Glutamatergic neuron (in vitro differentiated cells): ENCODE measurements at places on chromosomes 7 and 10. TPM values are rescaled to one million over a fixed set of nuclear protein-coding genes. Genes with fewer than 3 reads are reported as not detected.

RTKN2 gene
- 3.2 TPM for total RNA-seq

DNA sequence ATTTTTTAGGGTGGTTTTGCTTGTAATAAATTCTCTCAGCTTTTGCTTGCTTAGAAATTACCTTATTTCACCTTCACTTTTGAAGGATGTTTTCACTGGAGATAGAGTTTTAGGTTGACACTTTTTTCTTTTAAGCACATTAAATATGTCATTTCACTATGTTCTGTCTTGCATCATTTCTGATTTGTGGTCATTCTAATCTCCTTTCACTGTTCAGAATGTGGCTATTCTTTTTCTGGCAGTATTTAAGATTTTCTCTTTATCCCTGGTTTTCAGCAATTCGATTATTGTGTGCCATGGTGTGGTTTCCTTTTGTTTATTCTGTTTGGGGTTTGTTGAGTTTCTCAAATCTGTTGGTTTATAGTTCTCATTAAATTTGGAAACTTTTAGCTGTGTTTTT lies 1065.6 kb downstream of the KCNMA1 start:
- DNase-seq: no peak
- H3K36me3 ChIP-seq: no peaks in the 10 kb centered on the region
- H3K27ac ChIP-seq: no peak overlapping the region
- H3K4me1 ChIP-seq: no peaks in the 10 kb centered on the region
- no peaks in the 10 kb centered on the region for H3K27me3 ChIP-seq

DNA sequence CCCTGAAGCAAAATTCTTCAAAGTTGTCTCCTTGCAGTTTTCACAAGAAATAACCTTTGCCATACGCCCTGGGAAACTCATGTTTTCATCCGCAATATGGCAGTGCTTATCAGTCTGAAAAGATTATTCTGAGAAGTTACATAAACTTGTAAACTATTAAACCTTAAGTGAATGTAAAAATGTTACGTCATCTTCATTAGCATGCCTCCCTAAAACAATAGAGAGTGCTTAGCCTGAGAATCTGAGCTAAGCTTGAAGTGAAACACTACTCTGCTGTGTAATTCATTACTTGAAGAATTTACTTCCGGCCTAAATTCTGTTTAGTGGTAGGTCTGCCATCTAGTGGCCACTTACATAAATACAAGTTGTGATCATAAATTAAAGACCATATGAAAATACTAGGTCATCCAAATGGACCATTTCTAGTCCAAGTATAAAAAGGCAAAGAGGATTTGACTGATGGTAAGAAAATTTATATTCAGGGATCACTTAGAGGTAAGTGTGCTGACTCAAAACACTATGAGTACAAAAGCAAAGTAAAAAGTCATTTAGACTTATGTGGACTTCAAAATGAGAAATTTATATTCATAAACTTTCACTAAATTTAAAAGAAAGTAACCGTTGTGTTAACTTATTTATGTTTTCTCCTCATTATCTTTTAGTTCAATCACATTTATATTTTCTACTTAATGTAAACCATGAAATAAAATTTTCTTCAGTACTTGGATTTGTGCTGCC lies 745.1 kb upstream of the LRRTM3 start:
- no peaks in the 10 kb centered on the region for H3K36me3 ChIP-seq
- no peaks in the 10 kb centered on the region for H3K27me3 ChIP-seq
- no peak overlapping the region for H3K4me3 ChIP-seq
- DNase-seq: no peak

DNA sequence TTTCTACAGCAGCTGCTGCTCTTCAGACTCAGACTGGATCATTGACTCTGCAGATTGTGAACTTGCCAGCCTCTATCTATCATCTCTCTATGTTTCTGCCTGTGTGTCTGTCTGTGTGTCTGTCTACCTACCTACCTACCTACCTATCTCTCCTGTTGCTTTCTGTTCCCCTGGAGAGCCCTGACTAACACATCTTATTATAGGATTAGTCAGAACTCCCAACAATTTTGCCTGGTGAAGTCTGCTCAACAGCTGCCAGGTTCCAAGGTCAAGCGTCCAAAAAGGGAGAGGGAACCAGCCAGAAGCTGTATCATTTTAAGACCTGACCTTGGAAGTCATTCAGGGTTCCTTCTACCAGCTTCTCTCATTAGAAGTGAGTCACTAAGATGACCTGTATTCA lies 579.0 kb upstream of the DPP6 start:
- H3K4me3 ChIP-seq: no peak overlapping the region
- H3K27ac ChIP-seq: no peak overlapping the region
- no peak for DNase-seq
- peaks cover 6% of the 10 kb centered on the region for H3K27me3 ChIP-seq
- H3K36me3 ChIP-seq: peaks cover 8% of the 10 kb centered on the region
- H3K4me1 ChIP-seq: no peaks in the 10 kb centered on the region

DNA sequence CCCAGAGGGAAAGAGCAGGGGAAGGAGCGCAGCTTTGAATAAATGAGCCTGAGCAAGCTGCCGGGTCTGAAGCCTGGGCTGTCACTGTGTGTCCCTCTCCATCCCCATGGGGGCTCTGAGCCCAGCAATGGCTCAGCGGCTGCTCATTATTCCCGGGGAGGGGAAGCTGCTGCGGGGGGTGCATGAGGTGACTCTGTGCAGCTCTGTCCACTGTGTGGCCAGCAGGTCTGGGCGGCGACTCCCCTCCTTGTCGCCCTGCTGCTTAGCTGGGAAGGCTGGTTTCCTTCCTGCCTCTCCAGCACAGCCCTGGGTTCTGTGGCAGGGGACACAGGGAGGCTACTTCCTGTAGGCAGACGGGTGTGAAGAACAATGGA lies 234.2 kb downstream of the PRPF18 start:
- peaks cover 8% of the 10 kb centered on the region for H3K36me3 ChIP-seq
- H3K4me3 ChIP-seq: peak overlapping the region; percentile 63
- peaks cover 13% of the 10 kb centered on the region for H3K27me3 ChIP-seq
- H3K27ac ChIP-seq: peak overlapping the region; percentile 88
- peak; percentile 77 for DNase-seq

GRCh38 chr7:110894111-110894510 lies 196.8 kb upstream of the LRRN3 start:
- no peak overlapping the region for H3K4me3 ChIP-seq
- no peak overlapping the region for H3K27ac ChIP-seq
- no peaks in the 10 kb centered on the region for H3K36me3 ChIP-seq
- peaks cover 1% of the 10 kb centered on the region for H3K27me3 ChIP-seq
- DNase-seq: no peak
- no peaks in the 10 kb centered on the region for H3K4me1 ChIP-seq

DNA sequence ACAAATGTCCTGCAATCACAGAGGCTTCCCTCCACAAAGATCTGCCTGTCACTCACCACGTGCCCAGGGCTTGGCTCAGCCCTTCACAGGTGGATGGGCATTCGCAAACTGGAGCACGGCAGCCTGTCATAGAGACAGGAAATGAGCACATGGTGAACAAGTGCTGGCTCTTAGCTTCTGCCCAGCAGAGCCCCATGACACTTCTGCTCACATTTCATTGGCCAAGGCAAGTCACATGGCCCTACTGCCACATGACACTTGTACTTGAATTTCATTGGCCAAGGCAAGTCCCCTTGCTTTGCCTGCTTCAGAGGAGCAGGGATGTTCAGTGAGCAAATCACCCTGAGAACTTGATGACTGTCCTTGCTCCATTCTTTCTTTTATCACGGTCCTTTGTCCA lies 110.8 kb upstream of the PPP2R2D start:
- H3K27me3 ChIP-seq: peaks cover 4% of the 10 kb centered on the region
- DNase-seq: no peak
- H3K4me3 ChIP-seq: no peak overlapping the region
- no peak overlapping the region for H3K27ac ChIP-seq

- no peaks in the 10 kb centered on the region for H3K27me3 ChIP-seq
- no peak overlapping the region for H3K4me3 ChIP-seq
- peaks cover 3% of the 10 kb centered on the region for H3K4me1 ChIP-seq
- no peaks in the 10 kb centered on the region for H3K36me3 ChIP-seq
- H3K27ac ChIP-seq: no peak overlapping the region
Measured at GRCh38 chr7:13072014-13072413, 384.6 kb downstream of the ARL4A start.

DNA sequence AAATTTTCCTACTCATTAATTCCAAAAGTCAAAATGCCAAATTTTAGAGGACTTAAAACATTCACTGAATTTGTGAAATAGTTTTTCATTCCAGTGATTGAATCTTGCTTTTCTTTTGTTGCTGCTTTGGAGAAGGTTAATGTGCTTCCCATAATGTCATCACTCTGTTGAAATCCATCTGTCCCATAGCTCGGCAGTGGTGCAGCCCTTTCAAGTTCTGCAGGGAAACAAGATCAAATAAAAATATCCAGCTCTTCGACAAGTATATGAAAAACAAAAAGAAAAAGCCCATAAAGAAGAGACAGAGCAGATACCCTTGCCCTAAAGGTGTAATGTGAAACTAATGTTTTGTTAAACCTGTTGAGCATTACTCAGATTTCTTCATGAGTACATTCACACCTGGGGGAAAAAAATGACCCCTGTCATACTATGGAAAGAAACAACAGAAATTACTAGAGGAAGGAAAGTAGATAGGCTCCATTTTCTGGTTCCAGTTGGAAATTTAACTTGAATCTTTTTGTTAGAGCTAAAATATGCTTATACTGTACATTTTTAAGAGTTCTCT lies 35.1 kb downstream of the AGR3 start:
- DNase-seq: no peak
- H3K27me3 ChIP-seq: peaks cover 2% of the 10 kb centered on the region
- H3K27ac ChIP-seq: no peak overlapping the region
- no peaks in the 10 kb centered on the region for H3K36me3 ChIP-seq
- no peaks in the 10 kb centered on the region for H3K4me1 ChIP-seq
- H3K4me3 ChIP-seq: no peak overlapping the region

- H3K36me3 ChIP-seq: no peaks in the 10 kb centered on the region
- H3K4me3 ChIP-seq: no peak overlapping the region
- no peaks in the 10 kb centered on the region for H3K27me3 ChIP-seq
- no peaks in the 10 kb centered on the region for H3K4me1 ChIP-seq
Measured at GRCh38 chr10:51804866-51805265, 105.5 kb upstream of the CSTF2T start.

- H3K27ac ChIP-seq: peak overlapping the region; percentile 76
- DNase-seq: no peak
- H3K4me1 ChIP-seq: peaks cover 20% of the 10 kb centered on the region
- no peaks in the 10 kb centered on the region for H3K27me3 ChIP-seq
Measured at GRCh38 chr10:20890009-20890408, 7.1 kb downstream of the NEBL start.

DNA sequence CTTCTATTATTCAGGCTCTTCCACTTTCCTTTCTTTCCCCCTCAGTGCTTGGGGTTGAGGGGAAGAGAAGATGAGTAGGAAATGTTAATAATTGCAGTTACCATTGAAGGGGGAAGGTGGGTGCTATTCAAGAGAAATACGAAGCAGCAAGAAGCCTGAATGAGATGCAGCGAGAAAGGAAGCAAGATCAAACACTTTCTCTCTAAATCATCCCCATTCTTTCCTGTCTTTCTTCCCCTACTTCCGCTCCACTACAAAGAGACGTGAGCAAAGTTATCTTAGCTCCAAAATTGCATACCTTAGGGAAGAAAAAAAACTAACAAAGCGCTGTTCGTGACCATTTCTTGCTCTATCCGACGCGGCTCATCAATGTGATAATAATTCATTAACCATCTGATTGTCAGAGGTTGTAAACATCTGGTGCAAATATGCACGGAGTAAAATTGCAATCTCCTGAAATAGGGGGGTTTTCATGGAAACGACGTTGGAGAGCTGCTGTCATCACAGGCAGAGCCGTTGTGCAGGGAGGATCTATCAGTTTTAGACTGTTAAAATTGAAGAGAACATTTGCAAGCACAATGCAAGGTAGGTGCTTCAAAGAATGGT lies 15.2 kb upstream of the PARD3 start:
- no peak overlapping the region for H3K4me3 ChIP-seq
- peaks cover 4% of the 10 kb centered on the region for H3K27me3 ChIP-seq
- H3K27ac ChIP-seq: no peak overlapping the region

GRCh38 chr10:23439961-23440889 lies 1.4 kb downstream of the OTUD1 start:
- DNase-seq: peak; percentile 33
- peaks cover 3% of the 10 kb centered on the region for H3K4me1 ChIP-seq
- peaks cover 10% of the 10 kb centered on the region for H3K27me3 ChIP-seq
- no peaks in the 10 kb centered on the region for H3K36me3 ChIP-seq

DNA sequence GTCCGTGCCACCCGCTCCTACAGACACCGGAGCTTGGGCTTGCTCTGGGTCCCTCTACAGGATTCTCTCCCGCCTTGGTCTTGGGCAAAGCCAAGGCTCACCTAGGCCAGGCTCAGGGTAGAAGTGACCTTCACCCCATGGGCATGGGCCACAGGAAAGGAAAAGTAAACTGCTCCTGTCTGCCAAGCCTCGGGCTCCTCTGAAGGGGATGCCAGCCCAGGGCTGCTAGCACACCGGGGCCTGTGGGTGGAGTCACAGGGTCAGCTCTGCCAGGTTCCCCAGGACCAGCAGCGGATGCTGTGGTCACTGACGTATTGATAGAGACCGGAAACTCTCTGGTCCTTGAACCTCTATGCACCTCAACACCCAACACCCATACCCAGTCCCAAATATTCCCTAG lies 222.7 kb upstream of the MGMT start:
- peaks cover 6% of the 10 kb centered on the region for H3K27me3 ChIP-seq
- H3K36me3 ChIP-seq: no peaks in the 10 kb centered on the region
- H3K4me1 ChIP-seq: peaks cover 2% of the 10 kb centered on the region
- H3K27ac ChIP-seq: no peak overlapping the region

DNA sequence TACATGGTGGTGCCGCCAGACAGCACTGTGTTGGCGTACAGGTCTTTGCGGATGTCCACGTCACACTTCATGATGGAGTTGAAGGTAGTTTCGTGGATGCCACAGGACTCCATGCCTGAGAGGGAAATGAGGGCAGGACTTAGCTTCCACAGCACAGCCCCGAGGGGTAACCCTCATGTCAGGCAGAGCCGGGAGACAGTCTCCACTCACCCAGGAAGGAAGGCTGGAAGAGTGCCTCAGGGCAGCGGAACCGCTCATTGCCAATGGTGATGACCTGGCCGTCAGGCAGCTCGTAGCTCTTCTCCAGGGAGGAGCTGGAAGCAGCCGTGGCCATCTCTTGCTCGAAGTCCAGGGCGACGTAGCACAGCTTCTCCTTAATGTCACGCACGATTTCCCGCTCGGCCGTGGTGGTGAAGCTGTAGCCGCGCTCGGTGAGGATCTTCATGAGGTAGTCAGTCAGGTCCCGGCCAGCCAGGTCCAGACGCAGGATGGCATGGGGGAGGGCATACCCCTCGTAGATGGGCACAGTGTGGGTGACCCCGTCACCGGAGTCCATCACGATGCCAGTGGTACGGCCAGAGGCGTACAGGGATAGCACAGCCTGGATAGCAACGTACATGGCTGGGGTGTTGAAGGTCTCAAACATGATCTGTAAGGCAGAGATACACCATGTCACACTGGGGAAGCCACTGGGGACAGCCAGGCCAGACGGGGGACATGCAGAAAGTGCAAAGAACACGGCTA lies 104.6 kb upstream of the TNRC18 start:
- H3K4me3 ChIP-seq: peak overlapping the region; percentile 99
- H3K36me3 ChIP-seq: peaks cover 30% of the 10 kb centered on the region
- H3K27me3 ChIP-seq: peaks cover 50% of the 10 kb centered on the region

DNA sequence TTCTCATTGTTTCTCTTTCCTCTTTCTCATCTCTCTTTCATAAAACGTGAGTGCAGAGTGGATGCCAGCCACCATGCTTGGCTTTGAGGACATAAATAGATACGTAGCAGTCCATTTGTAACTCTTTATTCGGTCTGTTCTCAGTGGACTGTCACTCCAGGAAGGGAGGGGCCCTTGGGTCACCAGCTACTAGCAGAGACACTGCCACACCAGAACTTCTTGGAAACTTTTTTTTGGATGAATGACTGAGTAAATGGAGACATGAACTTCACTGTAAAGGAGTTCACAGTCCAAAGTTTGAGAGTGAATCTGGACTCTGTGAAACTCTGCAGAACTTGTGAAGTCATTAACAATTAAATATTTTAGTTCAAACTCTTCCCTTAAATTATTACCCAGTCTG lies 20.2 kb downstream of the CHN2 start:
- peaks cover 1% of the 10 kb centered on the region for H3K27me3 ChIP-seq
- H3K27ac ChIP-seq: no peak overlapping the region
- H3K4me3 ChIP-seq: no peak overlapping the region
- H3K4me1 ChIP-seq: peaks cover 28% of the 10 kb centered on the region
- no peak for DNase-seq
- no peaks in the 10 kb centered on the region for H3K36me3 ChIP-seq
